Activated CD8-positive, alpha-beta memory T cell treated with anti-CD3 and anti-CD28 coated beads for 1 hour (primary cell): ENCODE measurements at places on chromosomes 4 and X.

DNA sequence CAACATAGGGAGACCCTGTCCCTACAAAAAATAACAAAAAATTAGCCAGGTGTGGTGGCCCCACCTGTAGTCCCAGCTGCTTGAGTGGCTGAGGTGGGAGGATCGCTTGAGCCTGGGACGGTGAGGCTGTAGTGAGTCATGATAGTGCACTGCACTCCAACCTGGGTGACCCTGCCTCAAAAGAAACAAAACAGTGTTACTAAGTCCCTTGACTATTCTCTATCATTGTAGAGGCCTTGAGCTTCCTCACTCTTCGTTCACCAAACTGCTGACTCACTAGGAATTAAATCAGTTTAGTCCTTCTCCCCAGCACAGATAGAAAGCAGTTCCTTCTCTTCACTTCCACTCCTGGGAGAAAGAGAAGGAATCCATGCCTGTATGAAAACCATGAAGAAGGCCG lies 14.5 kb downstream of the CDS1 start:
- DNase-seq, result no peak

GRCh38 chr4:117135634-117136354 lies 50.4 kb upstream of the TRAM1L1 start:
- no peak for DNase-seq

DNA sequence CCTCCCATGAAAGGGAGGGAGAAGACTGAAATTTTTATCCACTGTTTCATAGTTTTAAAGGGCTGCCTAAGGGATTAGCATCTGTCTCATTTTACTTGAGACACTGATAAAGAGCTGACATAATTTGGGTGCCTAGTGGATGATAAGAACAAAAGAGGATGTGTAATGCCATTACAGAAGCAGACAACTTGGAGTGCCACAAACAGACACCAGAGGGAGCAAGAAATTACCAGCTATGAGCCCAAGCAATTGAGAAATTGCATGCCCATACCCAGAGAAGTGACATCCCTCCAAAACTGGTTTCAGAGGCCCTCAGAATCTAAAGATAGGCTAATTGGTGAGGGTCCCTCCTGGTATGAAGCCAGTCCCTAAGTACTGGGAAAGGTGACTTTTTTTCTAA lies 38.5 kb upstream of the POU3F4 start:
- DNase-seq, result no peak

- DNase-seq, result no peak
Observed at GRCh38 chrX:96729868-96730643, 45.4 kb downstream of the DIAPH2 start.

GRCh38 chrX:111114806-111115205 lies 18.8 kb downstream of the PAK3 start:
- no peak for DNase-seq

DNA sequence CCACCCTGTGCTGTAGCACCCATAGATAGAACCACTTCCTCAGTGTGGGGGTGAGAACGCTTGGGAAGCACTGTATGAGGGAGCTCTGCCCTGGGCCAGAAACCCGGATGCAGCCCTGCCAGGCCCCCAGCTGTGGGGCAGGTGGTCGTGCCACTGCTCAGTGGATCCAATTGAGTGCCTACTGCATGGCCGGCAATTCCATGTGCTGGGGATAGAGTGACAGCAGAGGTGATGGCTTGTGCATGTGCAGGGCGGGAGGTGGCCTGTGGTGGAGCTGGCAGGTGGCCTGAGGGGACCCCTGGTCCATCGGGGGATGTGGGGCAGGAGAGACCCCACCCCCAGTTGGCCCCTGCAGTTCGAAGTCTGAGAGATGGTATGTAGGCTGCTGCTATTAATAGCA lies 60.4 kb downstream of the TRMT44 start:
- DNase-seq, result no peak

- DNase-seq, result no peak
Observed at GRCh38 chr4:6608758-6609414, 31.6 kb upstream of the MRFAP1 start.

DNA sequence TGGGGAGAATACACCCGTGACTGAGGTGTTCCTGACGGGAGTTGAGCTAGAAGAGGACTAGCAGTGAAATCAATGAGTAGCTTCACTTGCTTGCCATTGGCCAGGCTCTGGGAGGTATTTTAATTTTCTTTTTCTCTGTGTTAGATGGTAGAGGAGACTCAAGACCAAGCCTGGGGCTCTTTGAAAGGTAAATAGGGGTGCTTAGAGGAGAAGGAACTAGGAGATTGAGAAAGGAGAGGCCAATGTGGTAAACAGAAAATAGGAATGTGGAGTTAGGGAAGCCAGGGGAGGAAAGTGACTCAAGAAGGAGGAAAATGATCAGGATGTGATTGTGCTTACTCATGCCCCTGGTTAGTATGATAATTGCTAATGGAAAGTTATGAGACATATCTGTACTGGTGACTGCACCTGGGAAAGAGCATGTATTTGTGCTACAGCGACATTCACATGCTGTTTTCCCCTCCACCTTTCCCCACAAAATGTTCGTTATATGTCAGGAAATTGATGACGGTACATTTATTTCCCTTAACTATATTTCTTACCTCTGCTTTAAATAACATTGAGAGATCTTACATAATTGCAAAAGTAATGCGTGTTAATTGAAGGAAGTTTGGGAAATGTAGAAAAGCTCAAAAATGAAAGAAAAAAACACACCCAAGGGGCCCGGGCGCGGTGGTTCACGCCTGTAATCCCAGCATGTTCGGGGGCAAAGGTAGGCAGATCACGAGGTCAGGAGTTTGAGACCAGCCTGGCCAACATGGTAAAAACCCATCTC lies 16.9 kb upstream of the LRBA start:
- DNase-seq, result no peak

GRCh38 chr4:185470501-185471195 lies 885 bp downstream of the CCDC110 start:
- no peak for DNase-seq

DNA sequence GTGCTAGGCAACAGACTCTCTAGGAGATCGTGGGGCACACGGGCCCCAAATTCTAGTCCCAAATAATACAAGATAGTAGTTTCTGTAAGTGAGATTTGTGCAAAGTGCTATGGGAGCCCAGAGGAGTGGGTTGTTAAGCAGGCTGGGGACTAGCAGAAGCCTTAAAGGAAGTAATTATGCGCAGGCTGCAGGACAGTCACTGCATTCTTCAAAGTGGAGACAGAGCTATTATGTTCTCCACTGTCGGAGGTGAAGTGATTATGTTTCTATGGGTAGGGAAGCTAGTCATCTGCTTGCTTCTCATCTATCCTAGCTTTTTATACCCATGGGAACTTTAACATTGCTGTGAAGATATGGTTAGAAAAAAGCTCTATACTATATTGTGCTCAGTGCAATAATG lies 154.2 kb downstream of the CPE start:
- DNase-seq, result no peak

- no peak for DNase-seq
Observed at GRCh38 chr4:60173103-60173502, 1027.0 kb upstream of the ADGRL3 start.

- no peak for DNase-seq
Observed at GRCh38 chr4:146959692-146960091, 14.0 kb upstream of the TTC29 start.

GRCh38 chr4:159177265-159178150 lies 74.6 kb downstream of the RAPGEF2 start:
- DNase-seq, result no peak

- no peak for DNase-seq
Observed at GRCh38 chr4:7783541-7783940, 156.1 kb downstream of the AFAP1 start.

GRCh38 chr4:89836031-89836745 lies 773 bp downstream of the SNCA start:
- no peak for DNase-seq

- DNase-seq, result no peak
Observed at GRCh38 chr4:151359576-151359975, 34.2 kb upstream of the SH3D19 start.

DNA sequence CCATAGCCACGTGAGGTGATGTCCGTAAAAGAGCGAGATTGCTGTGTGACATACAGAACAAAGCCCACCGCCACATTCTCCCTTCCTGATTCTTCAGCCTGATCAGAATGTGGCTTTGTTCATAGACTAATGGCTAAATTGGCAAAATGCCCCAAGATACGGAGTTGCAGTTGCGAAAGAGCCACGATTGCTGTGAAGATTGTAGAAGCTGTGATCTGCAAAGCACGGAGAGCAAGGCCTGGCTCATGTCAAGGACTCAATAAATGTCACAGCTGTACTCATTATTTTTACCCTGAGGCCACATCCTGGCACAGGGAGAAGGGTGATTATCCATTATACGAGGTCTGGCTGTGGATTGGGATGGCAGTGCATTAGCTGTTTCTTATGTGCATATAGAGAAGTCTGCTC lies 34.2 kb downstream of the ARSD start:
- no peak for DNase-seq

GRCh38 chrX:11239230-11239629 lies 54.0 kb upstream of the AMELX start:
- DNase-seq, result no peak

DNA sequence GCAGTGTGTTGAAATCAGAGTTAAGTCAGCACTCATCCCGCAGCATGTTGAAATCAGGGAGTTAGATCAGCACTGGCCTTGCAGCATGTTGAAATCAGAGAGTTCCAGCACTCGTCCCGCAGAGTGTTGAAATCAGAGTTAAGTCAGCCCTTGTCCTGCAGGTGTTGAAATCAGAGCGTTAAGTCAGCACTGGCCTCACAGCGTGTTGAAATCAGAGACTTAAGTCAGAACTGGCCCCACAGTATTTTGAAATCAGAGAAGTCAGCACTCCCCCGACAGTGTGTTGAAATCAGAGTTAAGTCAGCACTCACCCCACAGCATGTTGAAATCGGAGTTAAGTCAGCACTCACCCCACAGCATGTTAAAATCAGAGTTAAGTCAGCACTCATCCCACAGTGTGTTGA lies 10.9 kb upstream of the UVSSA start:
- no peak for DNase-seq

- no peak for DNase-seq
Observed at GRCh38 chr4:31187979-31188378, 467.8 kb downstream of the PCDH7 start.

GRCh38 chr4:124589786-124590185 lies 122.7 kb downstream of the ANKRD50 start:
- DNase-seq, result no peak

DNA sequence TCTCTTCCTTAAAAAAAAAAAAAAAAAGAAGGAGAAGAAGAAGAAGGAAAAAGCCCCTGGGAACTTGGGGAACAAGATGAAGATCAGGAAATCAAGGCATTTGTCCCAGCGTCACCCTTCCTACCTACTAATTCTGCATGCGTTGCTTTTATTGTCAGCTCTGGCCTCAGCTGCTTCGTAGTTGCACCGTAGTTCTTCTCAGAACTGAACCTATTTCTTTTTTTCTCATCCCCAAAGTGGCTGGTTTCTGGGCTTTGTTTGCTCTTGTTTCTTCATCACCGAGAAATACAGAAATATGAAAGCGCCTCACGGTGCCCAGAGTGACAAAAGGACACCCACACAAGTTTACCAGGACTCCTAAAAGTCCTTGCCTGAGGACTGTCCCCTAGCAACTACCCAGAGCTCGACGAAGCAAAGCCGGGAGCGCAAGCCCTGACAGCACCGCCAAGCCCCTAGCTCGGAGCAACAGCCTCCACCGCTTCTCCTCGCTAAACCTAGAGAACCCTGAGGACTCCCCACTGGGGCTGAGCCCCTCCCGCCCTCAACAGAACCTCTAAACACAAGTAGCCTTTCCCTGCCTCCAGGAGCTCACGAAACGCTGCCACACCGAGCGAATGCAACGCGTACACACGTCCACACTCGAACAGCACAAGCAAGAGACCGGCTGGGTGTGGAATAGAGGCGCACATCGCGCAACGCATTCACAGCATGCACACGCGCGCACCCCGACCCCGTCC lies 710 bp downstream of the PRKG2 start:
- no peak for DNase-seq

DNA sequence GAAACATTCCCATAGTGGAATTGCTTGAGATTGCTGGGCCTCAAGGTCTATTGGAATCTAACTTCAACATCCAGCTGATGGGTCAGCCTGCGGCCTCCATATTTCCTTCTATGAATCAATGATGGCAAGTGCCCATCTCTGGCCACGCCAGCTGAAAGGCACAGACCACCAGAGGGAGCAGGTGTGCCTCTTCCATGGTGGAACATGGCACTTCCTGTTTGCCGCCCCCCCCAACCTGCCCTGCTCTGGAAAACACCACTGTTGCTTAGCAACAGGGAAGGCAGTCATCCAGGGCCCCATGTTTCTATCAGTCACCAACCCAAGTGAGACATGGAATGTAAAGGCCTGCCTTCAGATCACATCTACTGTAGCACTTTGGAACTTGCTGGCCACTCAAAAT lies 11.6 kb downstream of the PAGE4 start:
- no peak for DNase-seq
